CD4-positive, CD25-positive, alpha-beta regulatory T cell (primary cell): ENCODE measurements at places on chromosomes 16 and 17. TPM values are rescaled to one million over a fixed set of nuclear protein-coding genes. Genes with fewer than 3 reads are reported as not detected.

DNA sequence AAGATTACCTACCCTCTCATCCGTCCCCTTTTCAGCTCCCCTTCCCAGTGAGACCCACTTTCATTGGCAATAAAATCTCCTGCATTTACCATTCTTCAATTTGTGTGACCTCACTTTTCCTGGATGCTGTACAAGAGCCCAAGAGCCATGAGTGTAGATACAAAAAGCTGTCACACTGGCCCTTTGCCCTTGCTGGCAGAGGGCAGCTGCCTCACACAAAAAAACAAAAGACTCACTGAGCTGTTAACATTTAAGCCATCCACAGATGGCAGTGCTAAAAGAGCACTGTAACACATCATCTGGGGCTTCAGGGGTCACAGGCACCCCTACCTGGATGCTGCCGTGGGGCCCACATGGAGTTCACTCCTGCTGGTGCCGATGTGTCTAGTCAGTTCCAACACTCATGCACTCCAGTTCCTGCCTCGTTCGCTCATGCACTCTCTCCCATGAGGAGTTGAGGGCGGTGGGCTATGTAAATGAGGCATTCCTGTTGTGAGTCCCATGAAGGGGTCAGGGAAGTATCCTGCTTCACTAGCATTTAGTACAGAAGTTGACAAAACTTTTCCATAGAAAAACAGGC is 123.1 kb downstream of the CA10 start:
- DNase-seq, result no peak

- peak; percentile 77 for DNase-seq
Observed at GRCh38 chr17:57747221-57748017, 2.3 kb upstream of the CCDC182 start.

DNA sequence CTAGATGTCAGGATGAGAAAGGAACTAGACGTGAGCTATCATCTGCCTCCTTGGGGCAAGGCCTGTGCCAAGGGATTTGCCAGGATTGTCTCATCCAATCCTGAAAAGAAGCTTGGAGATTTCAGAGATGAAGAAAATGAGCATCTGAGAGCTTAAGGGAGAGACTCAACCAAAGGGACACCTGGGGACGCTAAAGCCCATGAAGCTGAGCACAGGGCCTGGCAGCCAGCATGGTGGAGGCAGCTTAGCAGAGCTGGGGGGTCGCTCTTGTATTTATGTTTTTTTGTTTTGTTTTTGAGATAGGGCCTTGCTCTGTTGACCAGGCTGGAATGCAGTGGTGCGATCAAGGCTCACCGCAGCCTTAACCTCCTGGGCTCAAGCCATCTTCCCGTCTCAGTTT is 18.4 kb upstream of the GLIS2 start:
- DNase-seq, result no peak

- no peak for DNase-seq
Observed at GRCh38 chr16:65453646-65454045, 331.8 kb upstream of the CDH11 start.

DNA sequence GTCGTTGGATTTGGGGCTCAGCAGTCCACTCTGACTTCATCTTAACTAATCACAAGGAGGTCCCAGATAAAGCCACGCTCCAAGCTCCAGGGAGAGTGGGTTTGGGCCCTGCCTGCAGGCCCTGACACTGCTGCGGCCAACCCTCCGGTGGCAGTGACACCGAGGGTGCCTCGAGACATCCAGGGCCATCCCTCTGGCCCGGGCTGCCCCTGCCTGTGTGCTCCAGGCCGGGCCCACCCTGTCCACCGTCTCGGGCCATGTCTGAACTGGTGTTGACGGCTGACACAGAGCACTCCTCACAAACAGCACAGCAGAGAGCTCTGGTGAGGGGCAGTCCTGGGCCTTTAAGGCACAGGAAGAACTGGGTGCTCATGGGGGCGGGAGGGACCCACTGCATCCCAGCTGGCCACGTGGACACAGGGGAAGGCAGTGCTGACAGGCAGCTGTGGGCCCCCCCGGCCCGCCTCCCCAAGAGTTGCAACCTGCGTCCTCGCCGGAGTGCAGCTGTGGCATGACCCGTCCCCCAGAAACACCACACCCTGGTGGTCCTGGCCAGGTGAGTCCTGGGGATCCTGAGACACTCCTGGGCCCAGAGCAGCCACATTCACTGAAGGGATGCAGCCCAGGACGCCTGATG is 80.0 kb downstream of the LMF1 start:
- DNase-seq, result no peak

GRCh38 chr17:11330826-11331225 is 89.8 kb downstream of the SHISA6 start:
- no peak for DNase-seq

GRCh38 chr17:10156948-10157607 is 41.3 kb downstream of the GAS7 start:
- DNase-seq, result no peak

DNA sequence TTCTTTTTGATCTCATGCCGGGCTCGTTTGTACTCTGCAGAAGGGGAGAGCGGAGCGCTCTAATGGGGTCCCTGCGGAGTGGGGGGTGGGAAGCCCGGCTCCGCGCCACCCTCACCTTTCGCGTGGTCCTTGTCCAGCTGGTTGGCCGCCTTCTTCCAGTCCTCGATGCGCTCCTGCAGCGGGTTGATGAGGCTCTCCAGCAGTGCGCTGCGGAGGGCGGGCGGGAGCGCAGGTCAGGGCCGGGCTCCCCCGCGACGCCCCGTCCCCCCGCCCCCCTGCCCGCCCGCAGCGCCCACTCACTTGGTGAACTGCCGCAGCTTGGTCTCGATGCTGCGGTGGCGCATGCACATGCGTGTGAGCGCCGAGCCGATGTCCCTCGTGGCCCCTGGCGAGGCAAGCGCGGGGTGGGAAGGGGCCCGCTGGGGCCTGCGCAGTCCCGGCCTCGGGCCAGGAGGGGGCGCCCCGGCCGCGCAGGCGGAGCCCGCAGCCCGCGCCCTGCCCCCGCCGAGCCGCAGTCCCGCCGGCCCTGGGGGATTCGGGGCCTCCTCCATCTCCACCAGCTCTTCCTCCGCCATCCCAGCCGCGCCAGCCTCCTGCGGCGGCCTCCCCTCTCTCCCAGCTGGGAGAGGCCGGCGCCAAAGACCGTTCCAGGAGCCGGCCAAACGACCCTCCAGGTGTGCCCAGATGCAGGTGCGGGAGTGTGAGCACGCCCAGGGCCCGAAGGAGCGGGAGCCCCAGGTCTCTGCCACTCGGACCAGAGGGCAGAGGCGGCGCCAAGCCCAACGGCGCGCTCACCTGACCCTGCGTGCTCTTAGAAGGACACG is 6.0 kb downstream of the MTSS2 start:
- DNase-seq, result no peak

- DNase-seq, result no peak
Observed at GRCh38 chr16:17302214-17302613, 168.5 kb downstream of the XYLT1 start.

GRCh38 chr16:65038100-65038499 is 83.8 kb downstream of the CDH11 start:
- DNase-seq, result no peak

DNA sequence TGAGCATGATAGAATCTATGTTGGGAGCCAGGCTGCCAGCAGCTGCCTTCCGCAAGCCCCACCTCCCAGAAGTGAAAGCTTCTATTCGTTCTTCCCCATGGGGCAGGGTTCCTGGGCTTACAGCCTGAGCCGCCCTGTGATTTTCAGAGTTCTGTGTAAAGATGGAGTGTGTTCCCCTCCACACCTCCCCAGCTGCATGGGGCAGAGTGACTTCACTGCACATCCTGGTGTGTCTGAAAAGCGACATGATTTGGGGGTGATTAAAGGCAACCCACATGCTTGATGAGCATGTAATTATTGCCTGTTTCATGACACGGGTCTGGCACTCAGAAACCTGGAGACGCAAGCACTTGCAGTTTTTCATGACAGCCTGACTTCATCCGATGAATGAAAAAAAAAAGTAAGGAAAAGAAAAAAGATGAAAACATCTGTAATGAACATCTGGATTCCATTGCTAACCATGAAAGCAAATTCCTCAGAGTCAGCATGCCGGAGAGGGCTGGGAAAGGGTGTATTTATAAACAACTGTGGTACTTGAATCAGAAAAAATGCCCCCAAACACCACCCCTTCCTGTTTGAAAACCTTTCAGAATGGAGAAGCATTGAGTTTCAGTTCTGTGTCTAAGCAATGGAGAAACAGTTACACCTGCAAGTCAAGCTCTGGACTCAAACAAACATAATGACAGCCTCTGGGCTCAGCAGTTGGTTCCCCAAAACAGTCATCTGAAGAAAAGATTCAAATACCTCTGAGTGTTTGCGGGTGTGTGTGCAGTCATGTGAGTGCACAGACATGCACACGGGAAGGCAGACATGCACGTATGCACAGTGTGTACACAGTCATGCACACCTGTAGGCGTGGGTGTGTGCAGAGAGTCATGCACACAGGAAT is 266.0 kb downstream of the ENGASE start:
- no peak for DNase-seq

The ITGAE gene
- polyA plus RNA-seq, result 32.5 TPM

The LRRC45 gene
- 6.0 TPM for polyA plus RNA-seq

The TEX19 gene
- not detected for polyA plus RNA-seq

The DPEP1 gene
- polyA plus RNA-seq, result not detected
